ENCODE measurements at places on chromosomes 5 and 9. TPM values are rescaled to one million over a fixed set of nuclear protein-coding genes. Genes with fewer than 3 reads are reported as not detected.

DNA sequence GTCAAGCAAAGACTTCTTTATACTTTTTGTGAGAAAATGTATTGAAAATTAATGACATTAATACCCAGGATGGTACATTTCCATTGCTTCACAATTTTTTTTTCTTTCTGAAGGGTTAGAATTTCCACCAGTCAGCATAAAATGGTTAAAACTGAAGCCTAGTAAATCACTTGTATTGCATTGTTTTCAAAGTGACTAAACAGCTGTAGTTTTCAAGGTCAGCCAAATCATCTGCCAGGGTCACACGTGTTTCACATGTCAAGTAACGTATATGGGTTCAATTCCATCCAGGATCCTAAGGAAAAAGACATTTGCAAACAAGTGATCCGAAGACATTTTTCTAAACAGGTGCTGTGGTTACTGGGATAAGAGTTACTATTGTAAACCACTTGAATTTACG lies 574.2 kb downstream of the RAB3C start:
- DNase-seq = no peak

- peak; percentile 50 for DNase-seq
These were observed 111.6 kb downstream of the CTNND2 start for GRCh38 chr5:11792621-11793020.

DRD1 gene
- 1.3 TPM for total RNA-seq

DNA sequence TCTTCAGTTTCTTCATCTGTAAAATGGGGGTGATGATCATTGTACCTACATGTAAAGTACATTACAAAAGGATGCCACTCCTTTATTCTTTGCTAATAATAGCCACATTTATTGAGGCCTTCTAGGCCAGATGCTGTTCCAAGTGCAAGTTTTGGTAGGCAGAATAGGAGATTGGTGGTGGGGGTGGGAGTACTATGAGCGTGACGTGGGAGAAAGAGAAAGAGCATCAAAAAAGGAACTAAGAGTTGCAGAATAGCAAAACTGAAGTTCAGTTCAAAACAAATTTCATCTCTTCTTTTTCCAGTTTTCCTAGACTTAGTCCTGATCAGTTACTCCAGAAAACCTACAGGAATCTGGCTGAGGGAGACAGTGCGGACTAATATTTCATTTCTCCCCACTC lies 174.1 kb downstream of the SNX18 start:
- no peak for DNase-seq

ABO gene
- 0.27 TPM for total RNA-seq

FCN1 gene
- 0.27 TPM for total RNA-seq

ADAMTSL2 gene
- 1.8 TPM for total RNA-seq

DNA sequence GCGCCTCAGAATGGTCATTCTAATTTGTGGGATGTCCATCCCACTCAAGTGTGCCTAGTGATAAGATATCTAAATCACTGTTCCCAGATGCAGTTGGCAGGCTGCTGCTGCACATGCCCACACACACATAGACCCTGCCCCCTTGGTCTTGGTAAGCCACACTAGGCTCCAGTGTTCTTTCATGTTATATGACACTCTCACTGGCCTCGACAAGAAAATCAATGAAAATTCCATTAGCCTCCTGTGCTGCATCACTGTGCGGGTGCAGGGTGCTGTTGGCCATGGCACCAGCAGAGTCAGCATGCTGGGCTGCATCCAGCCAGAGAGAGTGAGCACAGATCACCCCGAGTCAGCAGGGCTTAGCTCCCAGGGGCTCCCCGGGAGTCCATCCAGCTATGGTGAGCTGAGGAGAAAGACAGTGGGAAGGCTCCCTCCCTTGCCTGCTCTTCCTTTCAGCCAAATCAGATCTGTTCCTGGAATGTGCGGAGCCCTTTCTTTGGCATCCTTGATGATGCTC lies 59.9 kb downstream of the ABLIM3 start:
- DNase-seq = no peak

- DNase-seq = no peak
These were observed 43.8 kb downstream of the PRKACG start for GRCh38 chr9:68970151-68970550.

GRCh38 chr5:72202331-72202825 lies 95.1 kb downstream of the MAP1B start:
- no peak for DNase-seq

HEMGN gene
- total RNA-seq = 2.7 TPM

DNA sequence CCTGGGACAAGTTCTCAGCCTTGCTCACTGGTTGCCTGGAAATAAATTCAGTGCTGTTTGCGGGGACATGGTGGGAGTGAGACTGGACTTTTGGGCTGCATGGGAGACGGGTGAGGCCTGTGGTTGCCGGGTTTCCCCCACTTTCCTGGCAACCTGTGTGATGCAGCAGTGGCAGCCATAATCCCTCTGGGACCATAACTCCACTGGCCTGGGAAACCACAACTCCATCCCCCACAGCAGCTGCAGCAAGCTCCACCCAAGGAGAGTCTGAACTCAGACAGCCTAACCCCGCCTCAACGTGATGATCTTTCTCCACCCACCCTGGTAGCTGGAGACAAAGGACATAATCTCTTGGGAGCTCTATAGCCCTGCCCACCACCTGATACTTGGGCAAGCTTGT lies 349.9 kb downstream of the PIK3R1 start:
- no peak for DNase-seq

- DNase-seq = no peak
These were observed 88.6 kb upstream of the PAPPA start for GRCh38 chr9:116064970-116065369.

DNA sequence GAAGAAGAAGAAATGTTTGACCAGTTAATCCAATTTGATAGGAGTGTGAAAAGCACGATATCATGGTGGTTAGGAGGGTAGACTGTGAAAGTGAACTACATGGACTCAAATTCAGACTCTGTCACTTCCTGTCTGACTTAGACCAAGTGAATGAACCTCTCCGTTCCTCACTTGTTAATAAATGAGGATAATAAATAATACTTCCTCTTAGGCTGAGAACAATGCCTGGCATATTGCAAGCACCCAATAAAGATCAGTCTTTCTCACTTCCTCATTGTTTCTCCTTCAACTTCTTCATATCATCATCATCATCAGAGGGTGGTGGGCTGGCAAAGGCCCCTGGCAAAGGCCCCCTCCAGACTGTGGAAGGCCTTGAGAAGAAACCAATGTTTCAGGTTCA lies 148.7 kb downstream of the CDK5RAP2 start:
- DNase-seq = no peak

- DNase-seq = no peak
These were observed 19.6 kb downstream of the FBXO38 start for GRCh38 chr5:148403344-148403743.

NR5A1 gene
- total RNA-seq = not detected

PLCXD3 gene
- total RNA-seq = 10.6 TPM

GRCh38 chr9:134868751-134869553 lies 11.7 kb upstream of the FCN2 start:
- DNase-seq = no peak

TAS2R1 gene
- 0.45 TPM for total RNA-seq
